SK-MEL-5 (cell line): ENCODE measurements at places on chromosomes 3 and 15. TPM values are rescaled to one million over a fixed set of nuclear protein-coding genes. Genes with fewer than 3 reads are reported as not detected.
A peak's percentile ranks its signal among the peaks of the same experiment; 100 is the strongest.

GRCh38 chr15:68612979-68613740, 34.4 kb downstream of the CORO2B start:
- DNase-seq, result peak; percentile 44

DNA sequence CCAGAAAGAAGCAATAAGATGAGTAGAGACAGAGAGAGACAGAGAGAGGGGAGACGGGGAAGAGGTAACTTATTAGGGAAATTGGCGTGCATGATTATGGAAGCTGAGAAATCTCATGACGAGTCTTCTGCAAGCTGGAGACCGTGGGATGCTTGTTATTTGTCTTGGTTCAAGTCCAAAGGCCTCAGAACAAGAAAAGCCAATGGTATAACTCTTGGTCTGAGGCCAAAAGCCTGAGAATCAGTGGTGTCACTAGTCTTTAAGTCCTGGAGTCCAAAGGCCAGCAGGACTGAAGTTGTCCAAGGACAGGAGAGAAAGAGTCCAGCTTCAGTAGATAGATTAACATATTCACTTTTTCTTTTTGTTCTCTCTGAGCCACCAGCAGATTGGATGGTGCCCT, 613.6 kb downstream of the CADM2 start:
- no peak for DNase-seq

GRCh38 chr3:175274474-175275218, 415.5 kb downstream of the NAALADL2 start:
- no peak for DNase-seq

DNA sequence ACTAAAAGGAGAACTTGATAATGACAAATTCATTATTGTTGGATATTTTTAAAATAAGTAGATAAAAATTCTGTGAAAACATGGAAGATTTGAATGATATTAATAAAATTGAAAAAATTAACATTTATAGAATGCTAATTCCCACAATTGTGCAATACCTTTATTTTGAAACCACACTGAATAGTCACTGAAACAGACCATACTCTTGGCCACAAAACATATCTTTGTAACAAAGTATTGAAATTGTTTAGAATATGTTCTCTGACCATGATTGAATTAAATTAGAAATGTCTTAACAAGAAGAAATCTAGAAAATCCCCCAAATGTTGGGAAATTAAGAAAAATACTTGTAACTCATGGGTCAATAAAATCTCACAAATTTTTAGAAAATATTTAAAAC, 49.2 kb downstream of the ARHGAP11B start:
- no peak for DNase-seq

DNA sequence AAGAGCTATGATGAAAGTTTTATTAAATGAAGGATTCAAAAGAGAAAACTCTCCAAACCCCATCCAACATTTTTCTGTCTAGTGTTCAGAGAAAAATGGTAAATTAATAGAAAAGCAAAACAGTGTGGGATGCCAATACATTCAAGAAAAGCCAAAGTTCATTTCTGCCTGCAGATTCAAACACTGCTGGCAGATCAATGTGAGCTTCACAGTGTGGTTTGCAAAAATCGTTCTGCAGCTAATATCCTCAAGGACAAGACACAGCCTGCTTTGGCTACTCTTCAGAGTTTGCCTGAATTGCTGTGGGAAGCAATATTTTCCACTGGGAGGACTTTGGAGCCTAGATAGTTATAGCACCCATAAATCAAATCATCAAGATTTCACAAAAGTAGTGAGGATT, 619.9 kb upstream of the SUCLG2 start:
- DNase-seq, result no peak

DNA sequence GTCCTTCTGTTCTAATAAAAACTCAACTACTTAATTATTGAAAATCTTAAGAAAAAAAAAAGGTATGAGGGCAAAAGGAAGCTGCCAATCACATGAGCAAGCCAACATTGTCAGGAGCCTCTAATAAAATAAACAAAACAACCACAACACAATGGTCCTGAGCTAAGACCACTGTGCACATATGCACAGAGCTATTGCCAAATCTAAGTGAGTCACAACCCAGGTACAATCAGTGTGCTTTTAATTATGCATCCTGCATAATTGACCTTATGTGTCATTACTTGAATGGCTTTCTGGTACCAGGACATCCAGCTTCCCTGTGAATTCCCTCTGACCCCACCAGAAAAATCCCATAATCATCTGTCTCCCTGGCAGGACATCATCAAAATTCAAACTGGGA, 639.8 kb downstream of the MAGI1 start:
- no peak for DNase-seq

DNA sequence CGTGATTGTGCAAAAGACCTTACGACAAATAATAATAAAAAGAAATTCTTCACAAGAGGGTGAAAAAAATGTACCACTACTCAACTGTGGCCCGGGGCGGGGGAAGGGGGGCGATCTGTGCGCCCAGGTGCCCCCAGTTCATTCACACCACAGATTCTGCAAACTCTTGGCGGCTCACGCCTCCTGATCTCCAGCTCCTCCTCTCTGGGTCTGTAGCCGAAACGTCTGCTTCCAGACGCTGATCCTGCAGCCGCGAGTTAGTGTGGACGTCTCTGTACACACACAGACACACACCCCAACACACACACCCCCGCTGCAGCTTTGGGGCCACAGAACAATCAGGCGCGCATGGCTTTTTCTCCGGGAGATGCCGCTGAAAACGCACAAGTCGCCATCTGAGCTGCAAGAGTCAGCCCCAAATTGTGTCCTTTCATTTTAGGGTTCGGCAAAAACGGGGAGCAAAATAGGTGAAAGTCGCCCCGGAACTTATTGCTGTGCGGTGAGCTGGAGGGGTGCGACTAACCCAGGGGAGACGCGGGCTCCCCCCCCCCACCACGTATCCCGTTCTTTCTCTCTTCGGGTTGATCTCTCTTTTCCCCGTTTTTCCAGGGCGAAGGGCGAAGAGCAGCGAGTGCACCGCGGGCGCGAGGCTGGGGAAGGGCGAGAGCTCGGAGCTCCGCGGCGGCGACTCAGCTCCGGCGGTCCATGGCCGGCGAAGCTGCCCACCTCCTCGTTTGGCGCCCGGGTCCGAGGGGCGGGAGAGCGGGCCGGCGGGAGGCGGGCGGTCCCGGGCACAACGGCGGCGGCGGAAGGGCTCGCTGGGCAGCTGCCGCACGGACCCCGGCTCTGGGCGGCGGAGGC, 505 bp upstream of the WNT5A start:
- peak; percentile 55 for DNase-seq

GRCh38 chr3:33377931-33378330, 62.3 kb downstream of the UBP1 start:
- no peak for DNase-seq

GRCh38 chr15:48992545-48992944, 28.8 kb upstream of the SHC4 start:
- DNase-seq, result no peak

DNA sequence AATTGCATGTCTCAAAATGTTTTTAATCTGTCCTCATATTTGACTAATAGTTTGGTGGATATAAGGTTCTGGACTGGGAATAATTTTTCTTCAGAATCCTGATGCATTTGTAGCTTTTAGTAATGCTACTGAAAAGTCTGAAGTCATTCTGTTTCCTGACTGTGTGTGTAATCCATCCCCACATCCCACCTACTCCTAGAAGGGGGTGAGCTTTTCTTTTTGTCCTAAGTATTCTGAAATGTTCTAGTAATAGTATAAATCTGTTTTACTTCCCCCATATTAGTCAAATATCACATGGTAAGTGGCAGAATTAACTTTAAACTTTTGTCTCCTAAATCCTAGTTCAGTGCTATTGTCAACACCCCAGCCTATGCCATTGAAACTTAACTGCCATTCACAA, 162.8 kb downstream of the GREM1 start:
- DNase-seq, result no peak

Gene EIF4A2
- 391 and 434 TPM in 2 replicates for total RNA-seq

Gene TRIM42
- not detected in 2 replicates for total RNA-seq

Gene ALPK3
- 0.03 TPM in 2 replicates for total RNA-seq

Gene GABRA5
- 11.1 and 11.6 TPM in 2 replicates for total RNA-seq

Gene CHRFAM7A
- total RNA-seq, result 0.40 and 1.9 TPM in 2 replicates

Gene SCG5
- 1.3 TPM in 1 of 2 replicates, not detected in the other for total RNA-seq
